Stimulated activated CD4-positive, alpha-beta T cell treated with anti-CD3 and anti-CD28 coated beads, Interleukin-15, amount 100 ng/mL, for 48 hours (primary cell): ENCODE measurements at places on chromosomes 5 and 9.

- DNase-seq = no peak
These were observed 383.1 kb upstream of the PAPPA start for GRCh38 chr9:115770521-115770920.

- DNase-seq = no peak
These were observed 42.2 kb upstream of the RNU6ATAC start for GRCh38 chr9:134206311-134207300.

DNA sequence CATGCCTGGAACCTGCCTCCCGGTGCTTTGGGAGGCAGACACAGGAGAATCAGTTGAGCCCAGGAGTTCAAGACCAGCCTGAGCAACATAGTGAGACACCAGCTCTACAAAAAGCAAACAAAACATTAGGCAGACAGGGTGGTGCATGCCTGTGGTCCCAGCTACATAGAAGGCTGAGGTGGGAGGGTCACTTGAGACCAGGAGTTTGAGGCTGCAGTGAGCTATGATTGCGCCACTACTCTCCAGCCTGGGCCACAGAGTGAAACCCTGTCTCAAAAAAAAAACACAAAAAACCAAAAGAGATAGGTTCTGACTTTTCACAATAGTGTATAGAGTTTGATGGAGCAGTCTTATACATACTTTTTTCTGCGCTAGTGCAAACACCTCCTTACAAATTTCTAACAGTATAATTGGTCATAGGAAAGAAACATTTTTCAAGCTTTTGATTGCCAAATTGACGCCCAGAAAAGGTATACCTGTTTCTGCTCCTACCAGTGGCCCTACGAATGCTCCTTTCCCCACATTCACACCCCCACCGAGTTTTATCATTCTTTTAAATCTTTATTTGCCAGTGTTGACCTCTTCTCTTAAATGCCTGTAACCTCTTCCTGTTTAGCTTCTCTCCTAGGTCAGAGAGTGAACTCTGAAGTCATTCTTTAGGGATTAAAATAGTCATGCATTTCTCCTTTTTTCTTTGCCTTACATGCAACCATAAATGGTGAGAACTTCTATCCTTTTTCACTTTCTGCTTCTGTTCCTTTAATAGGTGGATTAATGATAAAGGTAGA is 7.5 kb downstream of the DOCK8 start:
- DNase-seq = no peak

DNA sequence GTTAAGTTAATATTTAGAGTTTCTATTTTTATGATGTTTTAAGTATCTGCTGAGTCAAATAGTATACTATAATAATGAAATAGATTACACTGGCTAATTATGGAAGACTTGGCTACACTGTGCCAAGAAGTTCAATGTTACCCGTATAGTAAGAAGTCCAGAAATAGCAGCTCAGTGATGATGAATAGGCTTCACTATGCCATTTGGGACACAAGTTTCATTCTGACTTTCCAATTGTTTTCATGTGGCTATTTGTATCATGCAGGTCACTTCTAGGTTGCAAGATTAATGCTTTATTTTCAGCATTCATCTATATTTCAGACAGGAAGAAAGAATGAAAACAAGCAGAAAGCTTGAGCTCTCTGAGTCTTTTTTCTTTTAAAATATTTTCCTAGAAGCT is 194.5 kb upstream of the RIOK2 start:
- no peak for DNase-seq

GRCh38 chr9:14760060-14760459 is 37.5 kb upstream of the CER1 start:
- DNase-seq = no peak

GRCh38 chr9:127519301-127520166 is 68.2 kb downstream of the LRSAM1 start:
- DNase-seq = no peak

DNA sequence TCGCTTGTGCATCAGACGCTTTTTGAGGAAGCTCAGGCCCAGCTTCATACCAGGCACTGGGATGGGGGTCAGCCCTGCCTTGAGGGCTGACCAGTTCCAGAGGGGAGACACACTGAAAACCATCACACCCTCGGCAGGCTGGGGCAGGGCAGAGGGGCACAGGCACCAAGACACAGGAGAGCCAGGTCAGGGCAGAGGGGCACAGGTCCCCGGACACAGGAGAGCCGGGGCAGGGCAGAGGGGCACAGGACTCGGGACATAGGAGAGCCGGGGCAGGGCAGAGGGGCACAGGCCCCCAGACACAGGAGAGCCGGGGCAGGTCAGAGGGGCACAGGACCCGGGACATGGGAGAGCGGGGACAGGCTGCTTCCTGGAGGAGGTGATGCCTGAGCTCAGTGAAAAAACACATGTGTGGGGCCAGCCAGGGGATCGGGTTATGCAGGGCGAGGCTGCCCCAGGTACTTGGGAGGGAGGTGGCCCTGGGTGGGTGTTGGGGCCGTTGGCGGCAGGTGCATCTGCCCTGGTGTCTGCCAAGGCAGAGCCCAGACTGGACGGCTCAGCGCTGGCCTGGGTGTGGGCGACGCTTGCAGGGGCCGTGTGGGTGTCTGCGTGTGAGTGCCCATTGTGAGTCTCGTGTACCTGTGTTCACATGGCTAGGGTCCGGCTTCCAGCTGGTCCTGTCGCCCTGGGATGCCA is 15.1 kb upstream of the SLC2A6 start:
- no peak for DNase-seq

DNA sequence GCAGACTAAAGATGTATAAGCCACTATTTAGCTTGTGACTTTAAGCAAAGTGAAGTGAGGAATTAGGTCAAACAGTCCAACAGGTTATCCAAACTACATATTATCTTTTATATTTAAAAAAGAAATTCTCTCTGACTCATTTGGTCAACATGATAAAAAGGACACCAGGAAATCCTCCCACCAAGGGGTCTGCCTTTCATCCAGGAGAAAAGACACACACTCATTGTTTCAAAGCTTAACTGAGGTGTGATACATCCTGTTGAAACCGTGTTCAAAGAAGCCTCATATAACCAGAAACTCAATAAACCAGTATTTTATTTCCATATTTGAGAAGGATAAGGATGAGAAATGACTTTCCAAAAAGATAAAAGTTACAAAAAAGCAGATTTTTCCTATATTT is 417.1 kb downstream of the HCN1 start:
- DNase-seq = no peak

- no peak for DNase-seq
These were observed 690.3 kb upstream of the DMAC1 start for GRCh38 chr9:8489835-8490234.

DNA sequence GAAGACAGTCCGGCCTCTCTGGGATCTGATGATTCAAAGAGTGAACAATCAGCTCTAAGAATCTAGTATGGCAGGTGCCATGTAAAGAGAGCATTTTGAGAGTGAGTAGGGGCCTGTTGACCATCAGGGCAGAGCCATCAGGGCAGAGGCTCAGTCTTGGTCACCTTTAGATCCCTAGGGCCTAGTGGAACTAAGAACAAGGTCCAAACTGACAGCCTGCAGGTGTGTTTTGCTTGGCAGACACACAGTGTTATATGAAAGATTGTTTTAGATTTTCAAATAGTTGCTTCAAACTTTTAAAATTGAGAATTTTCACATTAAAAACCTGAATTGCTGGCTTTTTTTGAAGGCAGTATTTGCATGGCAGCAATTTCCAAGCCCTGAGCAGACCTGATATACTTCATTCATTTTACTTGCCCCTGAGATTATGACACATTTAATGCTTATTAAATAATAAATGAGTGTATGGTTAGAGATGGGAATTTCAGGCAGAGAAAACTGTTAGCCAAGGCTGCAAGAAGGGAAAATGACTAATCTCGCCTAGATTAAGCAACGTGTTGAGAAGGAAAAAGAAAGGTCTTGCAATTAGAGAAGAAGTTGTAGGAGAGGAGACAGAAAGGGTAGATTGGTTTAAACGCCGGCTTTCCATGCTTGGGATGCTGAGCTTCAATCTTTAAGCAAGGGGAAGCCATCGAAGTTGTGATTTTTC is 279.6 kb downstream of the ARRDC3 start:
- no peak for DNase-seq

- DNase-seq = no peak
These were observed 9.3 kb upstream of the TNC start for GRCh38 chr9:115127191-115127817.

DNA sequence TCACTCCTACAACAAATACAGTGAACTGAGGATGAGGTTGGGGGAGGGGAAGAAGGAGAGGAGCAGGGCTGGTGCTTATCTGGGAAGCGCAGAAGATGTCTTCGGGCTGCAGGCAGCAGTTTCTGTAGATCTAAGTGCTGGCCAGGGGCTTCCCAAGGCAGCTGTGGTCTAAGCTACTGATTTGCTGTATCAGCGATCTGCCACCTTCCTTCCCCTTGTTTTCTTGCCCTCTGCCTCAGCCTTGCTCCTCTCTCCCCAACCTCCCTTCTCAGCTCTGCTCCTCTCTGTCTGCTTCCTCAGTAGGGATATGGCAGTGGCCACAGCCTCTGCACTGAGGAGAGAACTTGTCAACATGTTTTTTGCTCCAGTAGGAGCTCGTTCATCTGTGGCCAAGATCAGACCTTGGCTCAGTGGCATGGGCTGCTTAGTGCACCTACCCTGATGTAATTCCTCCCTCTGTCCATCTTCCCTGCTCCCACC is 42.8 kb upstream of the IL6ST start:
- DNase-seq = no peak

DNA sequence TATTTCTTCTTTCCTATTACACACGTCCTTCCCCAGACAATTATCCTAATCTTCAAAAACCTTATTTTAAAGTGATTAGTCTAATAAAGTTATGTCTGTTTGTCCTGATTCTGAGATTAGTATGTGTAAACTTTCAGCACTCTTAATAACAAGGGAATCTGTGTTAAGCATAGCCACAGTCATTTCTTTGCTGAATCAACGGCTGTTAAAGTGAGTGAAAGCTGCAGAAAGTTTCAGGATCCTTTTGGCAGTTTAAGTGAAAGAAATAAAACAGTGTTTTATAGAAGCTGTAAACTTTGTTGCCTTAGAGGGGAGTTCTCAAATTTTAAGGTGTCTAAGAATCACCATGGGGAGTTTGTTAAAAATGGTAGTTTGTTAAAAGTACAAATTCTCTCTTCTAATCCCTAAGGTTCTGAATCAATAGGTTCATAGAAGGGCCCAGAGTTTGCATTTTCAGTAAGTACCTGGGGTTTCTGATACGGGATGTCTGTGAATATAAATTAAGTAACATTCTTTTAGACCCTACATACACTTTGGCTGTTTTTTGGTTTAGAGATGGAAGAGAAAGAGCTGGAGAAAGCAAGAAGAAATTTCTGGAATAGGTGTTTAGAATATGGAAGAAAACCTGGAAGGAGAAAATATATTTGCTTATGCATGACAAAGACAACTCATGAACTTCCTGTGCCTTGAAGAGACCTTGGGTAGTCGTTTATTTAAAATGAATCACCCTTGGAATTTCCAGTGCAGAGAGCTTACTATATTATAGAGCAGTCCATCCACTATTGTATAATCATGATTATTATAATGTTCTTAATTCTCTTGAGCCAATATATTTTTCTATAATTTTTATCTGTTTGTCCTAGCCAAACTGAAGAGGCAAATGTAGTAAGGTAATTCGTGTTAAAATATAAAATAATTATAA is 45.7 kb downstream of the SCAMP1 start:
- DNase-seq = no peak
